ENCODE measurements at places on chromosomes 1 and 21. TPM values are rescaled to one million over a fixed set of nuclear protein-coding genes. Genes with fewer than 3 reads are reported as not detected.

Gene TCHHL1
- not detected for total RNA-seq

Gene SYT11
- total RNA-seq: 39.1 TPM

Gene HSF2BP
- 1.1 TPM for total RNA-seq

Gene RHBG
- total RNA-seq: not detected

Gene PTPRC
- total RNA-seq: not detected
